ENCODE measurements at places on chromosomes 4 and X.
A peak's percentile ranks its signal among the peaks of the same experiment; 100 is the strongest.

- peak; percentile 98 for DNase-seq
Measured at GRCh38 chr4:184733654-184734524, at the start of gene CENPU. Gene CENPU, minus strand, starts transcription at chr4:184734096. Its CDS starts 34 bp downstream, at chr4:184734062.

DNA sequence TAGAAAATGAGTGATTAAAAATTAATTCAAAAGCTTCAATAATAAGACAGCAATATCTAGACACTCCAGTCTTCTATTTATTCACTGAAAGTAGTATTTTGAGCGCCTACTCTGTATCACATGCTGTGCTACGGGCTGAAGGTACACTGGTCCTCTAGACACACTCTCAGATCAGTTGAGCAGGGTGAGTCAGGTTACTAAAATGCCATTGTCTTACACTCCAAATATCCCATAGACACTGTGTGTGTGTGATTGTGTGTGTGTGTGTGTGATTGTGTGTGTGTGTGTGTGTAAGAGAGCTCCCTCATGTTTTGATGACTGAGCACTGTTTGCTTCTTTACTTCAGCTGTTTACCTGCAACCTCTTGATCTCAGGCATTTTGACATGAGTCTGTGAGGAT is 342.8 kb upstream of the BOD1L1 start:
- no peak for DNase-seq

DNA sequence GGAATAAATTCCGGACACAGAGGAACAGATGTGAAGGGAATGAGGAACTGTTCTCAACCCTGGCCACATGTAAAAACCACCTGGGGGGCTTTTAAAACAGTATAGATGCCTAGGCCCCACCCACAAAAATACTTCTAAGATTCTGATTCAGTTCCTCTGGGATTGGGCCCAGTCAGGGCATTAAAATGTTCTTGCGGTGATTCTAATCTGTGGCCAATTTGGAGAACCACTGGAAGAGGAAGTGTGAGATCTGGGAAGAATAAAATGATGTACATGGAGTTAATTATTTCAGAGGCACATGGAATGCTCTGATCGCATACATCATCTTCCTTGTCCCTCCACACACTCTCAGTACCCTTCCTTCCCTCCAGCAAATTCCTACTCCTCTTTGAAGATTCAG is 192.2 kb downstream of the APBB2 start:
- DNase-seq, result no peak

GRCh38 chr4:24605216-24605615 is 20.9 kb upstream of the DHX15 start:
- no peak for DNase-seq

GRCh38 chr4:129110931-129111330 is 15.0 kb downstream of the C4orf33 start:
- DNase-seq, result no peak

- no peak for DNase-seq
Measured at GRCh38 chr4:149465955-149466354, 349.7 kb downstream of the IQCM start.

DNA sequence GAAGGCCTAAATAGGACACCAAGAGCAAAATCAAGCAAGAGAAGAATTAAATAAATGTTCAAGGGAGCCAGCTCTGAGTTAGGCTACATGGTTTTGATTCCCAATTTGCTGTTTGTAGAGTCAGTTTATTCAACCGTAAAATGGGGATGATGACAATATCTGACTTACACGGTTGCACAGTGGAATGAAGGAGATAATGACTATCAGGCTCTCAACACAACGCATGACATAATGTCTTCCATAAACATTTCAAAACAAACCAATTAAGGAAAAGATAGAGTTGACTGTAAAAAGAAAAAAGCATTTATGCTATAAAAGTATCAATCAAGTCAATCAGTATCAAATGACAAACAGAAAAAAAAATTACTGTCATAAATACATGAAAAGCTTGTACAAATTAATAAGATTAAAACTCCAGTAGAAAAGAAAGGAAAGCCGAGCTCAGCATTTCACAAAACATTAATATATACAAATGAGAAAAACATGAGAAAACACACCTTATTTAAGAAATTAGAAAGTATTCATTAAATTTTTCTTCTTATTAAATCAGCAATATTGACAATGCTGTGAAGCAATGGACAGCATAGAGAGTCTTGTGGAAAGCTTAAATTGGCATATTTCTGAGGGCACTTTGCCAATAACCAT is 179.0 kb downstream of the SCFD2 start:
- no peak for DNase-seq

GRCh38 chr4:17398035-17398434 is 113.9 kb downstream of the QDPR start:
- DNase-seq, result no peak

DNA sequence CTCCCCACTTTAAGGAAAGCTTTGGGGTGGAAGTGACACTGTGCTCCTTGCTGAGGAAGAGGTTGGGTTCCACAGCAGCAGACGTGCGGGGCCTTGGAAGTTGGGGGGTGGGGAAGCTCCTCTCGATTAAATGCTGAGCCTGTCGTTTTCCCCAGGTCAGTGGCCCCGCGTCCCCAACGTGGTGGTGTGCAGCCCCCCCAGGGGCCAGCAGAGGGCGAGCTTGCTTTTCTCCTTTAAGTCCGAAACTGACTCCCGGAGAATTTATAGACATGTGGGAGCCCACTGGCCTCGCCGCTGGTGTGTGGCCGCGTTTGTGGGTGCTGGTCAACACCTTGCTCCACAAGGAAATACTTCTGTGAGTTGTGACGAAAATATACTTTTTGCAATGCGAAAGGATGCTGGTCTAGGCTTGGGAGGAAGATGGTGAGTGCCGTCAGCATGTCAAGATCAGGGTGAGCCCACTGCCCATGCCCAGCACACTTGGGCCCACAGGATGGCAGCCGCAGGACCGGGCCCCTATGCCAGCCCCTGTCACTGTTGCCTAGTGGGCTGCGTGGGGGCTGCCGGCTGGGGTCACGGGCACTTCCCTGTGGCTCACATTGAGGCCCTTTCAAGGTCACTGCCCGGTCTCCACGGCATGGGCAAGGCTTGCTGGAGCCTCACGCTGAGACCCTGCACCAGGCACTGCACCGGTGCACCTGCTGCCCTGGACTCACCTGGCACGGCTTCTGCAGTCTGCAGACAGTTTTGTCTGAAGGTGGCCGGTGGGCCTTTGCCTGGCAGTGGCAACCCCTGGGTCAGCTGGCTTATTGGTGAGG is 9.4 kb downstream of the UVSSA start:
- peak; percentile 6 for DNase-seq

DNA sequence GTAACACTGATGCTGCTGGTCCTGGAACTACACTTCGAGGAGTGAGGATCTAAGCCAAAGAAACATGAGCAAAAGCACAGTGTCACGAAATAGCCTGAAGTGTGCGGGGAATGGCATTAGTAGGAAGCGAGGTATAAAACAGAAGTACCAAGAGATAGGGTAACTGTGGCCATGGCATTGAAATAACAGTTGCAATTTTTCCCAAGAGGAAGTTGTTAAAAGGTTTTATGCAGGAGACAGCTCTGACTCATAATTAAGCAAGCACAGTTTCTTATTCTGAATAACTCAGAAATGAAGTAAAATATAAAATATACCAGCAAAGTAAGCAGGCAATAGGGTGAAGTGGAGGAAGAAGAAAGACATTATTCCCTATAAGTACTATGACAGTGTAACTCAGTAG is 90.3 kb upstream of the TMEM150C start:
- DNase-seq, result no peak

- no peak for DNase-seq
Measured at GRCh38 chrX:11558972-11559371, 106.7 kb downstream of the ARHGAP6 start.

DNA sequence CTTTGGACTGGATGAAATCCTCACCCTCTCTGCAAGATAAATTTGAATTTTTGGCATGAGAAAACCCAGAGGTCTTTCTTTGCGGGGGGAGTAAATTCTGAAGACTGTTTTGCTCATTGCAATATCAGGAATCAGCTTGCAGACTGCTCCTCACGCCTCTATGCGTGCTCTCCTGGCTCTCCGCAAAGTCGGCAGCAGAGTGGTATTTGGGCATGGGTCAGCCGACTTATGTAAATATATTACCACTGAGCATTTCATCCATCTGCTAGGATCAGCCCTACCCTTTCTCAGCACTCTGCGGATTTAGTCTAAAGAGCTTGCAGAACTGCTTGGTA is 288.0 kb downstream of the ASMT start:
- no peak for DNase-seq

DNA sequence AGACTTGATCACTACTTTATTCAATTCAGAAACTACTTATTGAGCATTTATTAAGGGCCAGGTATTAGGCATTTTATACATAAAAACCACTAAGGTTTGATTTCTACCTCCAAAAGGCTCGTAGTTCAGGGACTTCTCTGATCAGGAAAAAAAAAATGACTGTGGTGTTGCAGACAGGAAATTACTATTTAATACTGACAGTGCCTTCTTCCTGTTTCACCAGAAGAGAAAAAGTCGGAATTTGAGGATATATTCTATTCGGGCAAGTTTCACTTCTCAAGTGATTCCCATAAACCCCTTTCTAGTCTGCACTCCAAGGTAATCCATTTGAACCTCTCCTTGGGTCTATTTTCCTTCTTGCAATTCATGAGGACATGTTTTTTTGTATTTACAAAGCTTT is 15.3 kb upstream of the TASL start:
- DNase-seq, result no peak

DNA sequence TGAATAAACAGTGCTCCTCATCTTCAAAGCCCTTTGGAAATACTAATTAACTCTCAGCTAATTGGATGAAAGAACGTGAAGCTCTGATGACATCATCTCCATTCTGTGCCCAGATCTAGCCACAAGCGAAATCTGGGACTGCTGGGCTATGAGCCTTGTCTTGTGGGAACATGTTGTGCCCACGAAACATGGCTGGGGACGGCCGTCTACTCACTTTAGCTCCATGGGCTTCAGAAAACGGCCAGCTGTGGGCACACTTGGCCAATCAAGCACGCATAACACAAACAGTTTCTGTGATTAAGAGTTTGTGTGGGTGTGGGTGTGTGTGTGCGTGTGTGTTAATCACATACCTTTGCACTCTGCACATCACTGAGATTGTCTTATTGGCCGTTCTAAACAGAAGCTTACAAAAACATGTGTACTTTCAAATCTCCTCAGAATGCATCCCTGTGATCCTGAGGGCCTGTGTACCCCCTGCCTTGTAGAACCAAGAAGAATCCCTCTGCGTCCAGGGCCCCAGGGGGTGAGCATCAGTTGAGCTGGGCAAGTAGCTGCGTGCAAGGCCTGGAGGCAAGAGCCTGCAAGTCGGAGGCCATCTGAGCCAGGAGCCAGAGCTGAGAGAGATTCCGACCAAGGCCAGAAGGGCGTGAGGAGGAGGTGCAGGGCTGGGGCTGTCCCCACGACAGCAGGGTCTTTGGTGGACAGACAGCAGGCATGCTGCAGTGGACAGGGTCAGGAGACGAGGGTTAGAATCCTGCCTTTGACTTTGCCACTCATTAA is 18.7 kb upstream of the ZNF185 start:
- DNase-seq, result no peak

- DNase-seq, result no peak
Measured at GRCh38 chr4:73619346-73619745, 890 bp downstream of the RASSF6 start.

DNA sequence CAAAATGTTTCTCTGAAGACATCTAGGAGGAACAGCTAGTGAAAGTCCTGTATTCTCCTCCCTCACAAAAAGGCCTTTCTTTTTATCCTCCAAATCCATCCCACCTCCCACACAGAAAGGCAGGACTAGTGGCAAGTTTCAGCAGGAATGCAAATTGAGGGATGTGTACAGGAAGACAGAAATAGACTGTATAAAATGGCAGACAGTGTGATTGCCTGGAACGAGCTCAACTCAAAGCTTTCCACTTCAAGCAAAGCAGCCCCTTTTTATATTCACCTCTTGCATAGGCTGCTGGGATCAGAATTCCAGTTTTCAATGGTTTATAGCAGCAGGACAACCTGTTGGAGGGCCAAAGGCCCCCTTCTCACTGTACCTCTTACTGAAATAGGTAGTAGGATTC is 57.5 kb downstream of the DCX start:
- DNase-seq, result no peak

DNA sequence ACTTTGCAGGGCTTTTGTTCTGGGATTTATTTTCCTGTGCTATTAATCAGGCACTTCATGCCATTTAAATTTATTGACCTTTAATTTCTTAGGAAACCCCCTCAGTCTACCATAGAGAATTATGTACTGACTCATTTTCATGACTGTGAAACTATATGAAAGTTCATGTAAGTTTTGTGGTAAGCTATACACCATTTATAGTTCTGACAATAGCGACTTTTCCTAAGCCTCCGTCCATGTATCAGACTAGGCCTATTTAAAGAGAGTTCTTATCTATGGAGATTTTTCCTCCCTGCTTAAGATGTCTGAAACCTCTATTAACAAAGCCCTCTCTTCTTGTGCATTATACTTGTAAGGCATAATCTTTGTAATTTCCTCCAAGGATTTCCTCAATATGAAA is 111.6 kb downstream of the AFF2 start:
- no peak for DNase-seq

- DNase-seq, result no peak
Measured at GRCh38 chrX:7614616-7615015, 228.4 kb upstream of the VCX start.

- DNase-seq, result no peak
Measured at GRCh38 chrX:16838202-16839066, 31.7 kb downstream of the RBBP7 start.

- DNase-seq, result no peak
Measured at GRCh38 chr4:131644619-131645018, 1504.5 kb upstream of the PCDH10 start.

GRCh38 chrX:133918361-133918771 is 67.0 kb downstream of the GPC3 start:
- DNase-seq, result no peak

GRCh38 chr4:7392438-7393421 is 42.0 kb downstream of the PSAPL1 start:
- no peak for DNase-seq

- no peak for DNase-seq
Measured at GRCh38 chr4:93216646-93217045, 611.9 kb upstream of the ATOH1 start.

DNA sequence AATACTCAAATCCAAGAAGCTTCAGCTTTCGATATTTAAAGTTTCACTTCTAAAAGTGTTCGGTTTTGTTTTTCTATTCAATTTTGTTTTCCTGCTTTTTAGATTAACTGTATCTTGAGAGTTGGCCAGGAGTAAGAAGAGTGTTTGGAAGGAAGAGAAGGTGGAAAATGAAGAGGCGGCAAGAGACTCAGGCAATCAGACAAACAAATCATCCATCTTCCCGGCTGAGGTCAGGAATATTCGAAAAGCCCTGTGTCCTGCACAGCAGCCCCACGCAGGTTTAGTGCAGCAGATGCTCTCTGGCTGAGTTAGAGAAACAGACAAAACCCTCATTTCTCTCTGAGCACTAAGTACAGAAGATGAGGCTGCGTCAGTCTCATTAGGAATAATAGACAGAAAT is 330.3 kb upstream of the NOCT start:
- no peak for DNase-seq

- DNase-seq, result no peak
Measured at GRCh38 chrX:48904626-48905025, 6.8 kb downstream of the SLC35A2 start.
